ENCODE measurements at places on chromosomes 3 and 15.

- no peak for DNase-seq
Measured at GRCh38 chr3:183558495-183558894, 3.0 kb upstream of the KLHL6 start.

DNA sequence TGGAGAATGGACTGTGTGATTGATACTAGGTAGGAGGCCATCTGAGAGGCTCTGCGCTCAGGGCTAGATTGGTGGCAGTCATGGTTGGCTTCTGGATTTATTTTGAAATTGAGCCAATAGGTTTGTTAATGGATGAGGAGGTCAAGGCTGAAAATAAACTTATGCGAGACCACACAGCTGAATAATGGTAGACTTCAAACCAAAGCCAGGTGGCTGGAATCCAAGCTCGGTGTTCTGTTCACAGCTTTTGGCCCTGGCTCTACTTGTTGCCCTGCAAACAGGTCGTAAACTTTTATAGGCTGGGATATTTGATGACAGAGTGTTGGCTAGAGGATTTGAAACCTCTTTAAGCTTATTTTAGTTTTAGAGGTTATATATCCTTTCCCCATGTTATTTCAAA is 160.4 kb downstream of the CHL1 start:
- DNase-seq = no peak

GRCh38 chr3:66255865-66256264 is 35.1 kb downstream of the SLC25A26 start:
- no peak for DNase-seq

GRCh38 chr3:104825116-104825515 is 541.6 kb upstream of the ALCAM start:
- peak; percentile 75 for DNase-seq

GRCh38 chr3:192861972-192862371 is 55.7 kb downstream of the MB21D2 start:
- no peak for DNase-seq

DNA sequence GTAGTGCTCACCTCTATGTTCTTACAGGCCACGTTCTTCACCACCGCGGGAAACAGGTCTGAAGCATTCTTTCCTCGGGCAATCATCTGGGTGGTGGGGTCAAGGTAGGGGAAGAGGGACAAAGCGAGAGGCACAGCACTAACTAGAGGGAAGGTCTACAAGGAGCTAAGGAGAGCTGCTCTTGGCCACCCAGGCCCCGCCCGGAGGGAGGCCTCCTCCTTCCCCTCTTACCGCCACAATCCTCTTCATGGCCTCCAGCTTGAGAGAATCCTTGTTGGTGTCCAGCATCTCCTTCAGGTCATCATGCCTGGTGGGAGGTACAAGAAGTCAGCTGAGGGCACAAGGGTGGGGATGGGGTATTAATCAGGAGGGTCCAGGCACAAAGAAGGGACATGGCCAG is 20.5 kb downstream of the AP3B2 start:
- no peak for DNase-seq

GRCh38 chr15:101613130-101614000 is 38.8 kb downstream of the TM2D3 start:
- DNase-seq = no peak

DNA sequence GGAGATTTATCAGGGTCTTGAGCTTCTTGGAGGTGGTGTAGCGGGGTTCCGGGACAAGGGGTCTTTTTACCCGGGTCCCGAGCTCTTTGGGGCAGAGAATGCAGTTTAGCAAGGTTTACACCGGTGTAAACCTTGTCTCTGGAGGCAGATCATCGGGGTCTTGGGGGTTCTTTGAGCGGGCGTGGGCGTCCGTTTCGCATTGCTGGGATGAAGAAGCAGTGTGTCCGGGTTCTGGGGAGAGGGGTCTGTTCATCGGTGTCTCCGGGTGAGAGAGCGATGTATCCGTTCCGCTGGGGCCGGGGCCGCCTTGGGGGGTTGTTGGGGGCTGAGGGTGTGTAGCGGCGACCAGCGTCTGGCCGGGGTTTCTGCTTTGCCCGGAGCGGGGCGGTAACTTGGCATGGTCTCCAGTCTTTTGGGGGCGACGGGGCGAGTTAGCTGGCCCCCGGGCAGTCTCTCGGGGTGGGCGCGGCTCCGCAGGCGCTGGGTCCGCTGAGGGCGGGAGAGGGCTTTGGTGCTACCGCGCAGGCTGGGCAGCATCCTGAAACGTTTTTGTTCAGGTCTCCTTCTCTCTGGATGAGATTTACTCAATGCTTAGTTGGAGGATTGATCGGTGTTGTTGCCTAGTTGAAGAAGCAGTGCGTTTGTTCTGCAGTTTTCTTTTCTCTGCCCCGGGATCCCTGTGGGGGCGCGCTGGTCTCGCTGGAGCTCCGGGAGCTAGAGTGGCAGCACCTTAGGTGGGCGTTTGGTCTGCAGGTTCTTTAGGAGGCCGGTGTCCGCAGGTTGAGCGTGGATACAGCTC is 843 bp downstream of the GLCE start:
- no peak for DNase-seq

DNA sequence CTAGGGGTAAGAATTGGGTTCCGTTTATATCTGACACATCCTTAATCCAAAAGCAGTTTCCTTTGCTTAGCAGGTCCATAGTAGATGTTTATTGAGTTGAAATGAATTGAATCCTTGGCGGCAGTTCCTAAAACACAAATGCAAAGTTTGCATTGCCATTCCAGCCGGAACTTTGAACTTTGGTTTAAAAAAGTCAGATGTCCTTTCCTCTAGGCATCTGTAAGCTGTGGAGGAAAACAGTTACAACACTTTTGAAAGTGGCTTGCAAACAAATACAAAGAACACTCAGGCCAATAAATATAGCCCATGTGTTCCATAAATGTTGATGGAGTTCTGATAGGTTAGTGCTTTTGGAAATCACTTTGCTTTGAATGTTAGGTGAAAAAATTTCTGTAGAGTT is 374.7 kb upstream of the RARB start:
- DNase-seq = no peak

DNA sequence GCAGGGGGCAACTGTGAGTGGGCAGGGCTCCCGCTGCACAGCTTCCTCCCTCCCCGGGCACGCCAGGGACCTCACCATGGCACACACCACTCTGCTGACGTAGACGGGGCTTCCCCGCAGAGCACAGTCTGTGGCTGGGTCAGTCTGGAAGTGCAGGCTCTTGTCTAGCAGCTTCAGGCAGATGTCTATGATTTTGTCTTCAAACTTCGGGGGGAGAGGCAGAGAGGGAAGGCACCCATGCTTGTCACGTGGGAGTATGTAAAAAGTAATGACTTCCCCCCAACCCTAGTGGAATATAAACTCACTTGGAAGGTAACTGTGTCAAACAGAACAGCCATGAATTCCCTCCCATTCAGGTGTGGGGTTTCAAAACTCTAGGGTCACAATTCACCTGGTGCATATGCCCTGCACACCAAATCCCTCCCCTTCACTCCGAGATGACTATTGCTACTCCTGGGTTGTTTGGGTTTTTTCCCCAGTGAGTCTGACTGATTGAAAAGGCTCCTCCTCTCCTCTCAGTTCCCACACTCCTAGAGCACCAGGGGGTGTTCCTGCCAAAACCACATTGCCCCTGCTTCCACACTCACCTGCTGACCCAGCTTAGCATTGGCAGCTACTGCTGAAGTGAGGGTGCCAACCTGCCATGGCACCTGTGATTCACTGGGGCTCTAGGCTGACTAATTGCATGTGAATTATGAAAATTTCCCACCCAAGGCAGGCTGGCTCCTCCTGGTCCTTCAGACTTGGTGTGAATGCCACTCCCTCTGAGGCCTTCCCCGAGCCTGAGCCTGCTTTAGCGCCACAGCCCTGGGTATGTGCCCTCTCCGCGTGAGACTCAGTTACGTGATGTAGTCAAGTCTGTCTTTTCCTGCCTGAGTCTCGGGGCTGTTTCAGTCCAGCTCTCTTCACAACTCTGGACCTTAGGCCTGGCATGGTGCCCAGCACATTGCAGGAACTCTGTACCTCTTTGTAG is 13.0 kb downstream of the TGM5 start:
- DNase-seq = no peak

DNA sequence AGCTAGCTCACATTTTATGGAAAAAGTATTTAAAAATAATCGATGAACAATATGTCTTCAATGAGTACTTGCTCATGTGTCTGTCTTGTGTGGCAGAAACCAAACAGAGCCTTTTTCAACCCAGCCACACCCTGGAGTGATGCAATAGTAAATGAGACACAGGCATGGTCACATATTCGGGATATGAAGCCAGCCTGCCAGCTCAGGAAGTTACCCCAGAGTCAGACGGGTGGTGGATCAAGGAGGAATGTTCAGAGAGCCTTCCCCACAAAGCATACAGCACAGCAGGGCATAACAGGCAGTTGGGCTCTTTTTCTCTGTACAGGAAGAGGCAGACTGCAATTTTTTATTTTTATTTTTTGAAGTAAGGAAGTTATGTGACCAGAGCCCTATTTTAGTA is 27.3 kb downstream of the LARP6 start:
- DNase-seq = no peak

DNA sequence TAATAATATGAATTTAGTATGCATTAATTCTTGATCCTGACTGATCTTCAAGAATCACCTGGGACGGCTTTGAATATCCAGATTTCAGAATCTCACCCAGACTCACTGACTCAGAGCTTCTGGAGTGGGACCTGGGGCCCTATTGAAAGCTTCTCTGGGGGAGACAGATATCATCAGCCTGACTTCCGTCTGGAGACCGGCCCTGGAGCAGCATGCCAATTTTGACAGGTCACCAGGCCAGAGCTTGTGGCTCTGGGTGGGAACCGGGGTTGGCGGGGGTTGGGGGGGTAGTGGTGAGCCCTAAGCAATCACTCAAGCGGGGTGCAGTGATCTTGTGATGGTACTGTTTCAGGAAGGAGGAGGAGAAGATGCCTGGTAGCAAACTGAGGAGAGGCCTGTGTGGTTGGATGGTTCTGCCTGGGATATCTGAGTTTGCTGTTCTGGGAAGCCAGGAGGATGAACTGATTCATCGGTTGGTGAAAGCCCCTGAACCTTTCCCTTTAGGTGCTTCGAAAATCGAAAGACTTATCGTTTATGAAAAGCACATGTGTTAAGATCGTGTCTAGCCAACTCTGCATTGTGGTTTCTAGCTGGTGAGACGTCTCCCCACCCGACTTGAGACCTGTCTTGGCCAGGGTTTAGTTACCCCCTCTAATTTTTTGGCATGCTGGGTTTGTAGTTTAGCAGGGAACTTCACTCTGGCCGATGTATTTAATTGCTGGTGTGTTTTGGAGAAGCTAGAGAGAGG is 263.9 kb upstream of the C2CD4B start:
- DNase-seq = no peak

GRCh38 chr3:33718595-33718907 is 497 bp upstream of the CLASP2 start:
- no peak for DNase-seq

- no peak for DNase-seq
Measured at GRCh38 chr15:66036859-66037258, 167.6 kb downstream of the RAB11A start.

- no peak for DNase-seq
Measured at GRCh38 chr3:179391906-179392305, 44.4 kb downstream of the MFN1 start.

DNA sequence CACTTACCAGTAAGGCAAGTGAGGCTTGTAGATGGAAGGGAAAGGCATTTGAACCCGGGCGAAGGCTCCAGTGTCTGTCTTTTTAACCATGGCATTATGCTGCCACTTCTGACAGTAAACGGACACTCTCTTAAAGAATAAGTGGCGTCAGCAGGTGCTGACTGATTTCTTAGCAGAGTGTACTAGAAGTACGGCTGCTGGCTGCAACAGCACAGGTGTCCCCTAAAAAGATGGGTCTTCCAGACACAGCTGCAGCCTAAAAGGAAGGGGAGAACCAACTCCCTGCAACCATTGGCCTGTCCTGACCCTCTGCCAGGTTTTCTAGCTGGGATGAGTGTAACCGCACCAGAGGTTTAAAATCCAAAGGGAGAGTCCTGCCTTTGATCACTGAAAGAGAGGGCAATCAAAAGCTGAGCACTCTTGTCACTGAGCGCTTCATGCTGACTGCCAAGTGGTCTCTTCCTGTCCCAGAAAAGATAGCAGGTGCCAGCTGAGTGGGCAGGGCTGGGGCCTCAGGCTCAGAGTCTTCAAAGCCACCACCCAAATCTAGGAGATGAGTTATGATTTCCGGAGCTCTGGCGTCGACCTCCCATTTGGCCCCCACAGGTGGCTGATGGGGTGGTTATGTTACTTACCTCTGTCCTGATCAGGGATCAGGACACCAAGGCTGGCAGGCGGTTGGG is 255.8 kb downstream of the SLCO3A1 start:
- DNase-seq = no peak

DNA sequence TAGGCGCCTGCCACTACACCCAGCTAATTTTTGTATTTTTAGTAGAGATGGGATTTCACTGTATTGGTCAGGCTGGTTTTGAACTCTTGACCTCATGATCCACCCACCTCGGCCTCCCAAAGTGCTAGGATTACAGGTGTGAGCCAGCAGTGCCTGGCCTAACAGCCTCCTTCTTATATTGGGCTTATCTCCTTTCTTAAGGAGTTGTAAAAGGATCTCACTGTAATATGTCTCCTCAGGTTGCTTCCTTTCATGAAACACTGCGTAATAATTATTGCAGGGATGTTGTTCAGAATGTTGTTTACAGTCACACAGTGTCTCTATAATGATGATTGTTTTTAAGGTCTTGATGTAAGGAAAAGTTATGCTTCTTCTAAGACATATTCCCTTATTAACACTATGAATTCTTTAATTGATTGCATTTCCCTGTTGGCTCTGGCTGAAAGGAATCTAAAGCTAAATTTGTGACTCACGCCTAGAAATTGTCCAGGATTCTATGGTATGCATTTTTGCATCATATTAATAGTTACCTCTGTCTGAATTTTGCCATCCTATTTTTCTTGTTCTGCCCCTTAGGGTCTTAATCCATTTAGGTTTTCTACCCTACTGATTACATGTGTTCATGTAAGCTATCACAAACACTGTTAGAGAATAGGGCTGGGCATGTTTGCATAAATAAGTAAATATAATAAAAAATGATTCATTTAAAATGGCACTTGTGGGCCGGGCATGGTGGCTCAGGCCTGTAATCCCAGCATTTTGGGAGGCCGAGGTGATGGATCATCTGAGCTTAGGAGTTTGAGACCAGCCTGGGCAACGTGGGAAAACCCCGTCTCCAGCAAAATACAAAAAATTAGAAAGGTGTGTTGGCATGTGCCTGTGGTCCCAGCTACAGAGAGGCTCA is 24.5 kb upstream of the RNF111 start:
- DNase-seq = no peak

GRCh38 chr15:89690276-89691218 is at the start of the genes PEX11A and WDR93:
Gene PEX11A, minus strand, starts transcription at chr15:89690754. Its CDS starts 122 bp downstream, at chr15:89690632.
Gene WDR93, plus strand, starts transcription at chr15:89690811. Its CDS starts 10,936 bp downstream, at chr15:89701747.
- peak; percentile 64 for DNase-seq
